Stimulated activated CD8-positive, alpha-beta memory T cell treated with anti-CD3 and anti-CD28 coated beads, Interleukin-15, amount 100 ng/mL, for 1 hour (primary cell): ENCODE measurements at places on chromosomes 6 and 20.

GRCh38 chr20:20690676-20691476, 21.6 kb downstream of the RALGAPA2 start:
- no peak for DNase-seq

DNA sequence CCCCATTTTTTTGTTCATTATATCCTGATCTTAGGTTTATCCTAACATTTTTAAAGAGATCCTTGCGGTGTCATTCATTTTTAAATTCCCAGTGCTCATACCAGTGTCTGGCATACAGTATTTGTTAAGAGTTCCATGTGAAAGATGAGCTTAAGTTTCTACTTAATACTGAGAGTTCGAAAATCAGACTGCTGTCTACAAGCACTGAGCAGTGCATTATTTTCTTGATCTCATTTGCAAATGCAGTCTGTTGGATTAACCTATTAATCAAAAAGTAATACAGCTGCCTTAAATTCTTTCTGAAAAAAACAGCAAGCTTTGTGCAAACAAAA, 663 bp downstream of the COQ3 start:
- no peak for DNase-seq

GRCh38 chr20:62980380-62980960, 26.3 kb downstream of the BHLHE23 start:
- no peak for DNase-seq

GRCh38 chr20:1414982-1415381, 22.1 kb upstream of the FKBP1A start:
- DNase-seq: no peak

- no peak for DNase-seq
Measured at GRCh38 chr20:33793011-33793931, 17.9 kb upstream of the CHMP4B start.

- DNase-seq: no peak
Measured at GRCh38 chr20:33575282-33575681, 85.4 kb downstream of the CBFA2T2 start.

DNA sequence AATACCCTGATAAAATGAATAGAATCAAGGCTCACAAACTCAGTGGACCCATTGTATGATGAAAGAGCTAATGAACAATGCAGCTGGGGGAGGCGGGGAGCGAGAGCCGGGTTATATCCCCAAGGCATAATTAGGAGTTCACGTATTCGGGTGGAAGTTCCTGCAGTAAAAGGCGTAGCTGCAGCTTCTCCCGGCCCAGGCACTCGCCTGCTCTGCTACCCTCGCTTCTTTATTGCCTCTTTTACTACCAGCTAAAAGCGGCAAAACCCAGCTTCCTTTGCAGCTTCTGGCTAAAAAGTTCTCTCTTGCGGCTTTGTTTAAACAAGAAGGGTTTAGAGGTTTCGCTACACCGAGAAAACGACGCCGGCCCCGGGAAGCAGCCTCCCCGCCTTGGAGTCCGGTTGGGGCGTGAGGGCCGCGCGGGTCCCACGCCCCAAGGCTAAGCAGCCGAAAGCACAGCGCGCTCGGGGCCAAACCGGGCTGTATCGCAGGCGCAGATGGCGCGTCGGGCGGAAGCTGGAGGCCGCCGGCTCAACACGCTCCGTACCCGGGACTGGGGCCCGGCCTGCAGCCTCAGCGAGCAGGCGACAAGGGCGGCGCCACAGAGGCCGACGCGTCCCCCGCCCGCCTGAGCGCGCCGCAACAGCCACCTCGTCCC, 1.6 kb downstream of the ZBTB2 start:
- DNase-seq: no peak

- no peak for DNase-seq
Measured at GRCh38 chr20:59308493-59309201, 8.2 kb downstream of the EDN3 start.

DNA sequence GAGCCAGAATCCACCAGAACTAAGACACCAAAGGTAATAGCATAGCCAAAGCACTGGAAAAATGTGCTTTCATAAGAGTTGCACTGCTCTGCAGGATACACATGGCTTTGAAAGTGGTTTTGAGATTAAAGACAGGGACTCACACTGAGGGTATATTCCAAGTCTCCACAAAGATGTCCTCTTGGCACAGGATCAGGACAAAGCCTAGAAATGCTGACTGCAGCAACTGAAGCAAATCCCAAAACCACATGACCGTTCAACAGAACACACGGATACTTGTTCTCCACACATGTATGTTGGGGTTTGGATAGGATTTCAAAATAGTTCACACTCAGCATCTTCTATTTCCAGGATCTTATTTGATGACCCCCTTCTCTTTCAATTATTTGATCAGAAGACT, 364.3 kb upstream of the HSF2 start:
- no peak for DNase-seq

- DNase-seq: no peak
Measured at GRCh38 chr20:8368670-8369069, 236.6 kb downstream of the PLCB1 start.

DNA sequence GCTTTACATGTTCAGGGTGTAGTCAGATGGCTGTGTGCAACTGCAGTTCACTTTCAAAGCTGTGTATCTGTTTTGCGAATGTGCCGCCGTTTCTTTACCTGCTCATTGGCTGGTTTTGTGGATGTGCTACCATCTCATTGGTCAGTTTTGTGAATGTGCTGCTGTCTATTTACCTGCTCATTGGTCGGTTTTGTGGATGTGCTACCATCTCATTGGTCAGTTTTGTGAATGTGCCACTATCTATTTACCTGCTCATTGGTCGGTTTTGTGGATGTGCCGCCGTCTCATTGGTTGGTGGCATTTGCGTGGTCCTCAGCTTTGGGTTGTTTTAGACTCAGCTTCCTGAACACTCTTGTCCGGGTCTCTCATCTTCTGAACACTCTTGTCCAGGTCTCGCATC, 40.5 kb upstream of the BHLHE23 start:
- no peak for DNase-seq

- no peak for DNase-seq
Measured at GRCh38 chr20:16062661-16063581, 510.3 kb downstream of the KIF16B start.

DNA sequence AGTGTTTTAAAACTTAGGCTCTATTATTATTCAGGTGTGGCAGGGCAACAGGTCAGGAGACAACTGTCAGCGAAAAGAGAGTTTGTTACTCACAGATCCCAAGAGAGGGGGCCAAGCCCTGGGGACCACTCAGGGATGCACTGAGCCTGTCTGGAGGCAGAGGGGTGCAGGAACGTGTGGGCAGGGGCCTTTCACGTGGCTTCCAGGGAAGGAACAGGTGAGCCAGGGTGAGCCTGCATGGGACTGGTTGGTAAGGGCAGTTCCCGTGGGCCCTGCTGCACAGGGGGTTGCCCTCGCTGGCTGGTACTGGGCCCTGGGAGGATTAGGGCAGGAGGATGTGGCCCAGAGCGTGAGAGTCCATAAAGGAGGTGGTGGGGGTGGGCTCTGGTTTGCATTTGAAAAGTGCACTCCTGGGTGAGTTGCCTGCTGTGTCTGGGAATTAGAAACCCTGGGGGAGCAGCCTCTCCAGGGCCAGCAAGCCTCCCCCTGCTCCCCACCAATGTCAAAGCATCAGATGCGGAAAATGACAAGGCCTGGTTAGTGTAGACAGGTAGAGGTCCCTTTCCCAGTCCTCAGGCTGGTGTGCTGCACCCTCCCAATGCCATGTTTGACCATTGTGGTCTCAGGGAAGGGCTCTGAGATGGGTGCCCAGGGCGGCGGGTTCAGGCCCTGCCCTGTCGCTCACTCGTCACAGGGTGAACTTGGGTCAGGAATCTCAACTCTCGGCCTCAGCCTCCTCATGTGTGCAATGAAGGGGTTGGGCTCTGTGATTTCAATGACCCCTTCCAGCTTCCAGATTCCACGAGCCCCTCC, 127.4 kb upstream of the RPS6KA2 start:
- DNase-seq: no peak

DNA sequence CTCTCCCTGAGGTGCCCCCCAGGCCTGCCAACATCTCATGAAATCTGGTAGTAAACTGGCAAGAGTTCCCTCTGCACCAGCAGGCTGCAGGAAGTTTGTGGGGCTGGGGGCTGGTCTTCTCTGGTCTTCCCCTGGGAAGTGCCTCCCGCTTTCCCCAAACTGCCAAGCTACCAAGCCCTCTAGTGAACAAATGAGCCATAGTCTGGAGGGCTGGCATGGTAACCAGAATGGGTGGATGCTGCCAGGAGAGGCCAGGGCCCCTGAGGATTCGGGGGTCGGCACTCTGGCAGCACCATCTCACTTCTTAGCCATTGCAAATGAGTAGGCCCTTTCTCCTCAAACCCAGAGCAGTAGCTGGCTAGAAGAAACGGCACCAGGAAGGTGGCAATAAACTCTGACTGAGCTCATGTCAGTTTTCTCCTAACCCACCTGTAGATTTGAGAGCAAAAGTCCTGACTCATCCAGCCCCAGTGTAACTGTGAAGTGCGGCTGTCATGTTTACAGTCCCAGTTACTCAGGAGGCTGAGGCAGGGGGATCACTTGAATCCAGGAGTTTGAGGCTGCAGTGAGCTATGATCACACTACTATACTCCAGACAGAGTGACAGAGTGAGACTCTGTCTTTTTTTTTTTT, 35.9 kb downstream of the ZC3H12D start:
- no peak for DNase-seq

DNA sequence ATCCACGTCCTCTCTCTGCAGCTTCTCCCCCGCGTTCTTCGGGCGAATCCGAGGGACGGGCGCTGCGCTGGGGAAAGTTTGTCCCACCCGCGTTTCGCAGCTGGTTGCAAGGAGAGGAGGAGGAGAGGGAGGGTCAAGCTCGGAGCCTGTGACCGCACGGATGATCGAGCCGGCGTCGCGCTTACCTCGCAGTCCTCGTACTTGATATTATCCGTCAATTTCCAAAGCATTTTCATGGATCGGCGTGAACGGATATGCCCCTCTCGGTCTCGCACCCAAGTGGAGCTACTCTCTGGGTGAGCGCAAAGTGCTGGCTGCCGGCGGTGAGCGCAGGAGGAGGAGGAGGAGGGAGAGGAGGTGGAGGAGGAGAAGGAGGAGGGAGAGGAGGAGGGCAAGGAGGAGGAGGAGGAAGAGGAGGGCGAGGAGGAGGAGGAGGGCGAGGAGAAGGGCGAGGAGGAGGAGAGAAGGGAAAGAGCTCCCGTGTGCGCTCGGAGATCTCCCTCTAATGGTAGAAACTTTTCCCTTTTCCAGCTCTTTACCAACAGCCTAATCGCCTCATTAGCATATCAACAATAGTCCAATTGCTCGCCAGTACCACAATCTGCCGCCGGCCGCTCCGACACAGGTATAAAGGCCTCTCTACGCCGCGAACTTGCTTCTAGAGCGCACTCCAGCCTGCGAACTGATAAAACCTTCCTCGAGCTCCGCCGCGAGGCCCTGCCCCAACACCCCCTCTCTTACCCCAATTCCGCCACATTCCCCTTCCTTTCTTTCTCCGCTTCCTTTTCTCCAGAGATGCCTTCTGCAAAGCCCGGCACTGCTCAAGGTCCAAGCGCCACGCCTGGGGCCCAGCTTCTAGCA, at the start of gene TFAP2A:
TFAP2A (minus strand) TSS at position 319 of the 861 bp plus-strand sequence; CDS start at position 236, 83 bp downstream.
- DNase-seq: no peak

DNA sequence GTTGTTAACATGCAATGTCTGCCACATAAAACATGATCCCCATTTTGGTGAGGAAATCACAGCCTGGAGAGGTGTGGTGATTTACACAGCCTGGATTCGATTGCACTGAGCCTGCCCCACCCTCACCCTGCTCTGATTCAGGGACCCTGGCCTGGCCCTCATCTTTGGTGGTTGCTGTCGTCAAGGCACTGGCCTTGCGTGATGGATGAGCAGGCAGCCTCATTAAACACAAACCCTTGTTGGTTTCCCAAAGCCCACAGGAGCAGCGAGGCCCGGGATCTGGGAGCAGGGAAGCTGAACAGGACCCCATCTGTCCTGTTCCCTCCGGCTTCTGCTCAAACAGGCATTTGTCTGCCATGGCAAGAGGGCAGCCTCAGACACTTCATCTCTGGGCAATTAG, 70.8 kb downstream of the CHMP4B start:
- DNase-seq: no peak

DNA sequence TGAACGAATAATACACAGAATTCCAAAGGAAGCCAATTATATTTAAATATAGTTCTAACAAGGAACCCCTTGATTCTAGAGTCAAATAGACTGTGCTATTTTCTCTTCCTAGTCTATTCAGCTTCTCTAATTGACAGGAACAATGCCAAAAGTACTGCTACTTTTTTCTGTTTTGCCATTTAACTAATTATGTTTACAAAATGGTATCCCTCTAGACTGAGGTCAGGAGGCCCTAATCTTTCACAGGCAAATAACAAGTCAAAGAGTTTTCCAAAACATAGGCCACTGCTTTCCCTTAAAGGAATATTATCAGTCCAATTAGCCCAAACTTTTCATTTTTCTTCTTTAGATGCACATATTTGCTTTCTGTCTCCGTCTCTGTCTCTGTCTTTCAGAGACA, 539.3 kb downstream of the RFPL4B start:
- DNase-seq: no peak

- DNase-seq: no peak
Measured at GRCh38 chr6:156963712-156964700, 186.8 kb downstream of the ARID1B start.

DNA sequence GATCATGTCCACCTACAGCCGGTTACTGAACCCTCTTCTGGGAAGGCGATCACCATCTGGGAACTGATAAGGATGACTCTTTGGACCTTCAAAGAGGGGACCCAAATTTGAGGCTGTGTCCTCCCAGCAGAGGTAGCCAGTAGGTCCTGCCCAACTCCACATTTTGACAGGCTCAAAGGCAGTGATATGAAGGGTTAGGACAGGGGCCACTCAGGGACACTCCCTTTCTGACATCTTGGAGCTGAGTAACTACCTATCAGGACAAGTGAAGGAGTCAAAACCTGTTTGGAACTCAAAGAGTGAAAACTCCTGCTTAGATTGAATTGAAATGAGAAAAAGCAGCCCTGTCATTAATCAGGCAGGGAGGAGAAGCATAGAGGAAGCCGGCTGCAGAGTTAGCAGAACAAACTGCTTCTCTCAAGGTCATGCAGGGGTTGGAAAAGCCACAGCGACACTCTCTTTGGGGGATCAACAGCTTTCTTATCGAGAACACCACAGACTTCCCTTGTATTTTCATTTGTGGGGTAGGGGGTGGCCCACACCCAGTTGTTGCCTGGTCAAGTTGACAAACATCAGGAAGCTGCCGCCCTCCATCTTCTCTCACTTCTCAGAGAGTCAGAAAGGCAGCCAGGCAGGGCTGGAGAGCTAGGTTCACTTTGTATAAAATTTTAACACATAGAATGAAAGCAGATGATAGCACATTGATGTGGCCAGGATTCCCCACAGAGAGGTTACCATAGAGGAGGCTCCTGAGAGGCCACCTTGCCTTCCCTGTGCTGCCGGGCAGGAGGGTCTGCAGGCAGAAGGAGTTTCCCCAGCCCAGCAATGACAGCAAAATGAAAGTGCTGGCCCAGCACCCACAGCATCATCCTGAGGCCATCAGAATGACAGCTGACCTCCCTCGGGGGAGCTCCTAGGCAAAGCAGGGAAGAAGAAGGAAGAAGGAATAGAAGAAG, 47.6 kb downstream of the AGPAT4 start:
- no peak for DNase-seq

GRCh38 chr6:28807682-28808280, 116.0 kb downstream of the TRIM27 start:
- no peak for DNase-seq
